ENCODE measurements at places on chromosomes 3 and 15. TPM values are rescaled to one million over a fixed set of nuclear protein-coding genes. Genes with fewer than 3 reads are reported as not detected.

The SLC22A14 gene
- 0.11 TPM for total RNA-seq

The SATB1 gene
- total RNA-seq = 33.0 TPM

The NAA50 gene
- 107 TPM for total RNA-seq

The ACP3 gene
- 8.1 TPM for total RNA-seq

DNA sequence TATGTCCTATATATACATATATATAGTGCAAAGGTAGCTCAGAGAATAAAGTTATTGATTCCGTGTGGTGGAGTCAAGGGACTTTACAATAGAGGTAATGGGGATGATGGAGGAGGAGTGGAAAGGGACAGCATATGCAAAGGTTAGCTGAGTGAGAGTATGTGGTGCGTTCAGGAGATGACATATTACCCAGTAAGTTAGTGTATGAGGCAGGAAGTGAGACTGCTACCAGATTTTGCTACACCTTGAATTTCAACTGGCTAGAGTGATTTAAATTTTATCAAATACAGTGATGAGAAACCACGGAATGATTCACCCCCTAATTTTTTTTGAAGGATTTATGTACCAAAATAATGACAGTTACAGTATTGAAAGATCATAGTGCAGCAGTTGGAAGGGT lies 2.8 kb downstream of the ACTL6A start:
- no peak overlapping the region for H3K27ac ChIP-seq
- H3K4me1 ChIP-seq = peaks cover 7% of the 10 kb centered on the region
- no peak for DNase-seq
- H3K36me3 ChIP-seq = no peaks in the 10 kb centered on the region

DNA sequence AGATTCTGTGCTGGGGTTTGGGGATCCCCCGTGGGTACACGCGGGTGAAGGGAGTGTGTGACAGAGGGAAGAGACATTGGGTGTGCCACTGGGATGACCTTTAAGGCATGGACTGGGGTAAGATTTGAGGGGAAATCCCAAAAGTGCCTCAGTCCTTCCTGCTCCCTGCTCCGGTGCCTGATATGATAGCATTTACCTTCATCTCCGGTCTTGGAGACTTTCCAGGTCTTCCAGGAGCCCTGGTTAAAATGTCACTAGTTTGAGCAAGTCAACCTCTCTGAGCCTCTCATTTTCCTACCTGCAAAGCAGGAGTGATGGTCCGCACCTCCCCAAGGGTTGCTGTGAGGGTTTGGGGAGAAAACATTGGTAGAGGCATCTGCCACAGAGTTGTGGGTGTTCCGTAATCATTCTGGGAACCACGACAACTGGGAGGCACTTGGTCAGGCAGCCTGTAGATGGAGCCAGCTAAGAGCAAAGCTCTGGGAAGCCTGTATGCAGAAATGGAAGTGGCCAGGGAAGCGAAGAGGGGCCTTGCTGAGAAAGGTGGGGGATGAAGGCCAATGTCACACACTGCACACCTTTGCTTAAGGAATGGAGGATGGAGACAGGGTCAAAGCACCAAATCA lies 33.9 kb upstream of the KIF23 start:
- no peak overlapping the region for H3K4me3 ChIP-seq
- H3K27ac ChIP-seq = no peak overlapping the region
- DNase-seq = peak; percentile 41
- no peaks in the 10 kb centered on the region for H3K4me1 ChIP-seq
- no peaks in the 10 kb centered on the region for H3K27me3 ChIP-seq

DNA sequence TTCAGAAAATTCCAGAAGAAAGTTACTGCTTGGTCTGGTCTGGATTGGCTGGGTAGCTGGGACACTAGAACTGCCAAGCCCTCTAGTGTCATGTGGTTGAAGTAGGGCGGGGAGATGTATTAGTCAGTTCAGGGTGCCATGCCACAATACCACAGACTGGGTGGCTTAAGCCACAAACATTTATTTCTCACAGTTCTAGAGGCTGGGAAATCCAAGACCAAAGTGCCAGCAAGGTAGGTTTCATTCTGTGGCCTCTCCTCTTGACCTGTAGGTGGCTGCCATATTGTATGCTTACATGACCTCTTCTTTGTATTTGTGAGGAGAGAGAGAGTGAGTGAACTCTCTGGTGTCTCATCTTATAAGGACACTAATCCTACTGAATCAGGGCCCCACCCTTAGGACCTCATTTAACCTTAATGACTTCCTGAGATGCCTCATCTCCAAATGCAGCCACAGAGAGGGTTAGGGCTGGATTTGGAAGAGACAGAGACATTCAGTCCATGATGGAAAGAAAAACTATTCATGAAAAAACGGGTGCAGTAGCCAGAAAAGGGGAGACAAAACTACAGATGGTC lies 18.1 kb upstream of the ZSCAN2 start:
- H3K27ac ChIP-seq = no peak overlapping the region
- no peak overlapping the region for H3K4me3 ChIP-seq
- no peaks in the 10 kb centered on the region for H3K27me3 ChIP-seq
- no peak for DNase-seq
- H3K4me1 ChIP-seq = no peaks in the 10 kb centered on the region

DNA sequence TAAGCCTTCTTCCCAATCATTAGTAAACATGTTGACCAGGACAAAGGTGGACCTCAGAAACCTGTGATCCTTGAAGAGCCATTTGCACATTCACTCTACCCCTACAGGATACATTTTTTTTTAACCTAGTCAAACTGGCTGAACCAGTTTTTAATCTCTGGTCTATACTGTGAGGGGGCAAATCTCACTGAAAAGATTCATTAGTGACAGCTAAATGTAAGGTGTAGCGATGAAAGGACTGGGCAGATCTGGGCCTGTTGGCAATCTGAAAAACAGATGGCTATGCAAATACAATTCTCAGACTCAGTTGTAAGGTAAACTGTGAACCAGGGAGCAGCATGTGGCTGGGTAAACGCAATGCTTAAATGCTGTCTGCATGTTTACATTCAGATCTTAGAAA lies 75.6 kb upstream of the SNTN start:
- peak overlapping the region; percentile 48 for H3K27ac ChIP-seq
- no peak overlapping the region for H3K4me3 ChIP-seq
- H3K36me3 ChIP-seq = no peaks in the 10 kb centered on the region
- peaks cover 6% of the 10 kb centered on the region for H3K4me1 ChIP-seq
- peak; percentile 34 for DNase-seq

GRCh38 chr15:60428935-60429334 lies 31.1 kb upstream of the ANXA2 start:
- H3K4me3 ChIP-seq = no peak overlapping the region
- no peak for DNase-seq

Measured in colonic mucosa (tissue), 4 donors.